ENCODE measurements at places on chromosomes 3 and 15. TPM values are rescaled to one million over a fixed set of nuclear protein-coding genes. Genes with fewer than 3 reads are reported as not detected.

Gene PLXNB1
- total RNA-seq: 90.0 TPM

Gene CEMIP
- total RNA-seq: under 0.01 TPM

Gene SYNPR
- total RNA-seq: not detected

DNA sequence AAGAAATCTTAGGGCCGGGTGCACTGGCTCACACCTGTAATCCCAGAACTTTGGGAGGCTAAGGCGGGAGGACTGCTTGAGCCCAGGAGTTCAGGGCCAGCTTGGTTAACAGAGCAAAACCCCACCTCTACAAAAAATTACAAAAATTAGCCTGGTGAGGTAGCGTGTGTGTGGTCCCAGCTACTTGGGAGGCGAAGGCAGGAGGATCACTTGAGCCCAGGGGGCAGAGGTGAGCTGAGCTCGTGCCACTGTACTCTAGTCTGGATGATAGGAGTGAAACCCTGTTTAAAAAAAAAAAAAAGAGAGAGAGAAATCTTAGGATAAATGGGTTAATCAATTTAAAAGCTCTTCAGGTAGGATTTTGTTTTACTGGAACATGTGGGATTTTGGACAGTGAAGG is 31.2 kb upstream of the DUT start:
- no peaks in the 10 kb centered on the region for H3K36me3 ChIP-seq
- H3K4me3 ChIP-seq: no peak overlapping the region
- H3K27ac ChIP-seq: no peak overlapping the region
- H3K4me1 ChIP-seq: no peaks in the 10 kb centered on the region
- H3K27me3 ChIP-seq: no peaks in the 10 kb centered on the region

GRCh38 chr15:36908991-36909390 is 191.4 kb downstream of the MEIS2 start:
- H3K27ac ChIP-seq: no peak overlapping the region
- peaks cover under 1% of the 10 kb centered on the region for H3K4me1 ChIP-seq
- DNase-seq: no peak
- no peaks in the 10 kb centered on the region for H3K27me3 ChIP-seq
- H3K36me3 ChIP-seq: no peaks in the 10 kb centered on the region

DNA sequence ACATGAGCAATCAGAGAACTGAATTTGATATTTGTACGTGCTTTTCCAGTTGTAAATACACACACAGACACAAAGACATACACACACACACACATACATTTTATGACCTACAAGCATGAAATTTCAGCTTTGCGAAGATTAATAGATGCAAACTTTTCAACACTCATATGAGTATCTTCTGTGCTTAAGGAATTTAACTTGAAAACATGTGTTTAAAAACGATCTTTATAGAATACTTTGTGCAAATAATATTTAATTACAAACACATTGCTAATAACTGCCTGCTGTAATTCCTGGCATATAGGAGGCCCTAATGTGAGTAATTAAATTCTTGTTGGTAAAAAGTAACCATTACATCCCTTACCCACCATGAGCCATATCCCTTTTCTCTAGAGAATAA is 107.7 kb upstream of the PLSCR5 start:
- H3K27ac ChIP-seq: no peak overlapping the region
- DNase-seq: no peak
- no peaks in the 10 kb centered on the region for H3K27me3 ChIP-seq
- H3K4me1 ChIP-seq: no peaks in the 10 kb centered on the region
- H3K4me3 ChIP-seq: no peak overlapping the region

Measured in liver (tissue), 10 donors.